ENCODE measurements at places on chromosomes 1 and 21. TPM values are rescaled to one million over a fixed set of nuclear protein-coding genes. Genes with fewer than 3 reads are reported as not detected.

DNA sequence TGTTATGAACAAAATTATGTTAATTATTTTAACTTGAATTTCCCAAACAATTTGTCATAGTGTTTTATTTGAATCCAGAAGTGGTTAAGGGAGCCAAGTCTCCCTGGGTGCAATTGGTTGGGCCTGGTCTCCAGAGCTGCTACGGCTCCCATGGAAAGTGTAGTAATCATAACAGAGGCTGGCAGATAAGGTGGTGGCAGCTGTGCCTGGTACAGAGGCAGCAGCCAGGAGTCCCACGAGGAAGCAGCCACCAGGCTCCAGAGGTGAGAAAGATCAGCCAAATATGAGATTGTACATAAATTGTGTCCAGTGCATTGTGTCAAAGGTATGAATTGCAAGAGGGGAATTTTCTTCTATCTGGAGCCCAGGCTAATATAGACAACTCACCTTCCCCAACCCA is 368.9 kb upstream of the PTBP2 start:
- ATAC-seq: no peak

GRCh38 chr1:30490554-30491053 is 232.8 kb downstream of the MATN1 start:
- ATAC-seq: no peak

GRCh38 chr1:97630948-97631347 is 289.9 kb downstream of the DPYD start:
- no peak for ATAC-seq

DNA sequence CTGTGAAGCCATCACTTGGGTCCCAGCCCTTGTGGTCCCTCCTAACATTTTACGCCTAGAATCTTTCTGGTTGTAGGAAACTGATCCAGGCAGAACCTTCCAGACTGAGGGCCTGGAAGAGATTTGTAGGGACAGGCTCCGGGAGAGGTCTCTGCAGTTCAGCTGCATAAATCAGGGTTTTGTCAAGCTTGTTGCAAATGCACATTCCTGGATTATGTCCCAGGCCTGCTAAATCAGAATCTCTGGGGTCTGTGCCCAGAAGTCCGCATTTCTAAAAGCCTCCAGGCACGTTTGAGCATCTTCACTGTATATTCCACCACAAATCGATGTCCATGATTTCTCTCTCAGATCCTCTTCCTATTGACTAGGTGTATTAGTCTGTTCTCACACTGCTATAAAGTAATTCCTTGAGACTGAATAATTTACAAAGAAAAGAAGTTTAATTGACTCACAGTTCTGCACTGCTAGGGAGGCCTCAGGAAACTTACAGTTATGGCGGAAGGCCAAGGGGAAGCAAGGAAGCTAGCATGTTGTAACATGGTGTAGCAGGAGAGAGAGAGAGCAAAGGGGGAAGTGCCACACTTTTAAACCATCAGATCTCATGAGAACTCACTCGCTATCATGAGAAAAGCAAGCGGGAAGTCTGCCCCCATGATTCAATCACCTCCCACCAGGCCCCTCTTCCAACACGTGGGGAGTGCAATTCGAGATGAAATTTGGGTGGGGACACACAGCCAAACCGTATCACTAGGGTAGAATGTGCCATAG is 1.2 kb upstream of the FHAD1 start:
- peak; percentile 43 for ATAC-seq

DNA sequence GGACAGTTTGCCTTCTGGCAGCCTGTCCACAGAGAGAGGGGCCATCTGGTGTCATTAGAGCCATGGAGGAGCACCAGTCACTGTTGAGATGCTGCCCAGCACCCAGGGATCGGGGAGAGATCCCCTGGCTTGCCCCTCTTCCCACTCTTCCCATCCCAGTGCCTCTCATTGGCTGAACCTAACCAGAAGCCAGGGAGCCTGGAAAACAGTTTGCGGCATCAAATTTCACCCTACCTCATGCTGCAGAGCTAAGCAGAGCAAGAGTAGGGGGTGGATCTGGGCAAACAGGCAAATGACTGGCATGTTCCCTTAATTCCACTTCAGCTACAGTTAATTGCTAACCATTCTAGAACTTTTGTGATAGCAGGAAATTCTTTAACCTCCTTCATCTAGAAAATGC is 19.1 kb downstream of the TRAF5 start:
- no peak for ATAC-seq

- peak; percentile 78 for ATAC-seq
These were observed 16.3 kb downstream of the PAX7 start for GRCh38 chr1:18646786-18647410.

- ATAC-seq: no peak
These were observed 178.1 kb downstream of the ZP4 start for GRCh38 chr1:237712586-237713157.

- no peak for ATAC-seq
These were observed 37.6 kb downstream of the RGS5 start for GRCh38 chr1:163165119-163165518.

- no peak for ATAC-seq
These were observed 685.0 kb downstream of the MATN1 start for GRCh38 chr1:30038134-30039025.

GRCh38 chr1:170594066-170594626 is 62.2 kb downstream of the GORAB start:
- ATAC-seq: no peak

DNA sequence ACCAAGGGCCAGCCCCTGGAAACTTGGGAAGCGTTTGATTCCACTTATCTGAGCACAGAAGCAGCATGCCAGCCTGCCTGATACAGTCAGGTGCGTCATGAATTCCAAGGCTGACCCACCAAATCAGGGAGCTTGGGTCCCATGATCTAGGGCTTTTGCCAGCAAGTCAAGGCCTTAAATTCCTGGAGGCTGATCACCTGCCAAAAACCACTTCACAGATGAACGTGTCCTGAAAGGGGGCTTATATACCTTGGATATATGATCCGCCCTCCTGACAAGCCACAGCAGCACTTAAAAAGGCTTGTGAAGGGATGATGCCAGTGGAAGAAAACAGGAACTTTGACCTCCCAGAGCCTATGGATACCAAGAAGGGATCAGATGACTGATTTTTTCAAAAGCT is 24.0 kb upstream of the CLIC6 start:
- ATAC-seq: no peak

GRCh38 chr1:31239653-31240241 is at the start of gene NKAIN1:
Gene NKAIN1 (minus strand): TSS chr1:31239887. CDS start chr1:31239547, 340 bp downstream.
- ATAC-seq: peak; percentile 81

GRCh38 chr1:71660411-71660810 is 579.6 kb upstream of the ZRANB2 start:
- ATAC-seq: no peak

DNA sequence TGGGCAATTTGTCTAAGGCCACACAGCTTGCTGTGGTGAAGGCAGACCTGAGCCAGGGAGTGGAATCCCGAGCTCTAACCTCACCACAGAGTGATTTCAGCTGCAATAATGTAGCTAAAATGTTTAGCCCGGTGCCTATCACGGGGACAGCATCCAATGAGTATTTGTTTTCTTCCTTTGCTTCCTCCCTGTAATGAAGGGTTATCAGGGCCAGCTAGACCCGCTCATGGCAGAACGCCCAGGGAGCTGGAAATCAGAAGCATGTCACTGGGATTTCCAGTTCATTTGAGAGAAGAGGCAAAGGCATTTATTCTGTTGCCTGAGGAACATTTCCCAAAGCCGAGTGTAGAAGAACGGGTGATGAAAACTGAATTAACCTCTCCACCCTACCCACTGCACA is 183.1 kb downstream of the ZSCAN20 start:
- no peak for ATAC-seq

GRCh38 chr1:240464099-240464498 is 147.9 kb downstream of the GREM2 start:
- ATAC-seq: no peak

DNA sequence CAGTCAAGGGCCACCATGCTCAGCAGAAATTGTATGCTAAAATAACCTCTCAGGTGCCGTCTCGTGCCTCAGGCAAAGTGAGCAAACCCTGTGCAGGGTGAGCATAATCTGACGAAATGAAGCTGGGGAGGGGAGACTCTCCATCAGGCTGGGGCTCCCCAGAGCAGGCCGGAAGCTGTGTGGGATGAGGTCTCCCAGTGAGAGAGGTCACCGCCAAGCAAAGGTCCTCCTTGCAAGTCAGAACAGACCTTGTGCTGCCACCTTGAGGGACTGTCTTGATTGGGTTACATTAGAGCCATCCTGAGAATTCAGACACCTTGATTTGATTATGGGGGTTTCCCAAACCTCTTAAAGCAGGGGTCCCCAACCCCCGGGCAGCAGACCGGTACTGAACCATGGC is 64.2 kb downstream of the ZNF684 start:
- no peak for ATAC-seq

GRCh38 chr1:18885311-18886002 is 16.9 kb downstream of the ALDH4A1 start:
- ATAC-seq: no peak

DNA sequence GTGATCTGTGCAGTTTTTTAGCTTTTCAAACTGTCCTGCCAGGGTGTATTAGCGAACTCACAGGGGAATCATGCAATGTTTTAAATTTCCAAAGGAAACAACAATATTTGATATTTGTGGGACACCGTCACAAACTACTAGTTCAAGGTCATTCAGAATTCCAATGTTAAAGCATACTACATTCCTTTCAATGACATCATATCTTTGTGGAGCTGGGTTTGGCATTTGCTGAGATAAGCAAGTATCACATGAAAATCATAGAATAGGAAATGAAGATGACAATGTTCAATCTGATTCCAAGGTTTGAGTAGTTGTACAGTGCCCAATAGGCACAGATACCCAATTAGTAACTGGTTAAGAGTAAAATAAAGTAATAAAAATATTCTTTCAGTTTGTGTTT is 35.6 kb downstream of the NUF2 start:
- no peak for ATAC-seq

- no peak for ATAC-seq
These were observed 32.0 kb upstream of the WASF2 start for GRCh38 chr1:27521861-27522431.

DNA sequence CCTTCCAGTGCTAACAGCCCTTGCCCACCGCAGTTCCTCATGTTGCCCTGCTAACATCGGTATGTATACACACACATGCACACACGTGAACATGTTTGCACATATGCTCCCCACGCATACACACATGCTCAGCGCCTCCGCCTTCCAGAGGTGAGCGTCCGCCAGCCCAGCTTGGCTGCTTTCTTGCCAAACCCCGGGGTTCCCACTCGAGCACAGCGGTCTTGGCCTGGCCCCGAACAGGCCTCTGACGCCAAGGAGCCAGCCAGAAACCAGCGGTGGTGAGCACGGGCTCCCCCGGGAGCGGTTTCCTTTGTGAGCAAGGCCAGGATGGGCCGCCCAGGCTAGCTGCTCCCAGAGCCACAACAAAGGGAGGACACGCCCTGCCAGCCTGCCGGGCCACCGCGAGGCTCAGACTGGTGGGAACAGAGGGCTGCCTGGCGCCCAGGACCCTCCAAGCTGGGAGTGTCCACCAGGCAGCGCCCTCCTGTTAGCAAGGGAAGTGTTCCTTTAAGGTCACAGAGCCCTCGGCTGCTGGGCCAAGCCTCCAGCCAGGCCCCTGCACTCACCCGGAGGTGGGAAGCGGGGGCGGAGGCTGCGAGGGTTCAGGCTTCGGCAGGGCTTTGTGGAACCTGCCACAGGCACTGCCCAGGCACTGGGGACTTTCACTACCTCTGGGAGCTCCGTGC is 65.4 kb downstream of the ALPL start:
- ATAC-seq: peak; percentile 73

DNA sequence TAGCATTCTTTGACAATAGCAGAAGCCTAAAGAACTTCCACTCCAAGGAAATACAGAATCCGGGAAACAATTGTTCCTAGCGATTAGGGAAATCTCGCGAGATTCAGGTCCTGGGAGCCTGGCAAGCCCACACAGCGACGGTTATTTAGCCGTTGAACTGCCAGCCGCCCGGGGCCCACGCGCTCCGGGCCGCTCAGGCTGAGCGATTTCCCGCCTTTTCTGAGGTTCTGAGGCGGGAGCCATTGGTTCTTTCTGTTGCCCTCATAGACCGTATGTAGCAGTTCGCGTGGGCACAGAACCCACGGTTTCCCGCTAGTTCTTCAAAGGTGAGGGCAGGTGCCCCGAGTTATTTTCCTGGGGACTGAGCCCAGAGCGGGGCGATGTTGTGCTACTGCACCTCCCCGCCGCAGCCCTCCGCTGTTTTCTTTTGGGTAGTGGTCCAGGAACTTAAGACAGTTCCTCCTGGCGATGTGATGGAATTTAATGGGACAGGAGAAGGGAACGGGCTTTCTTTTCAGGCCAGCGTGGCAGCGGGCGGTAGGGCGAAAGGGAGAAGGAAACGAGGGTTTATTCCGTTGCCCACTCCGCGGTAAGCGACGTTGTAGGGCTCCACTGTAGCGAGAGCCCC is at the start of gene SYCP1:
TSS of gene SYCP1 (plus strand) at position 171 of the 628 bp plus-strand sequence. CDS start 602 bp downstream, outside the sequence.
- no peak for ATAC-seq

GRCh38 chr1:180498594-180498993 is 3.8 kb downstream of the ACBD6 start:
- no peak for ATAC-seq

GRCh38 chr1:200634261-200635122 is 13.9 kb upstream of the KIF14 start:
- ATAC-seq: no peak

DNA sequence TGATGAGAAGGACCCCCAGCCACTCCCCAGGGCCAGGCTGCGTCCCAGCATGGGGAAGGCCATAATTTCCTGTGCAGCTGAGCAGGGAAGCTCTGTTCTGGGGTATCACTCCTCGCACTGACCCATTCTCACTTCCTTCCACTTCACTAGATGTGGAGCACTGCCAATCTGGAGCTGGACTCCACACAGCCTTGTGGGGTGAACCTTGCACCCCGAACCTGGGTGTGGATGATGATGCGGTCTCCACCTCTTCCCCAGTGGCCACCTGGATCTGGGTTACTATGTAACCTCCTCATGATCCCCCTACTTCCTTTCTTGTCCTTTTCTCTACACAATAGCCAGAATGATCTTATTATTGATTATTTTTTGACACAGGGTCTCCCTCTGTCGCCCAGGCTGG is 36.7 kb downstream of the CTNNBIP1 start:
- no peak for ATAC-seq

DNA sequence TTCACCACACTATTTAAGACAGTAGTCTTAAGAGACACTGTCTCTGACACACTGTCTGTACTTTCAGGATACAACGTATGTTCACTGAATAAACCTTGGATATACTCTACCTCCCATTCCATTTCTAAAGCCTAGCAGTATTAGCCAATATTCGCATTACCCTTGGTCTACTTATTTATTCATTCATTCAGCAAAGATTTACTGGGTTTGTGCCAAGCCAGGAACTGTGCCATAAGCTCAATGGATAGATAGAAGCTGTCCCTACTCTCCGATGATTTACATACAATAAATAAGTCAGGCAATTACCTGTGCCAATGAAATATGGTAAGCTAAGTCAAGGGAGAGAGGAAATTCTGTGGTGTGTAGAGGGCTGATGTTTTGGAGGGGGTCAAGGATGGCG is 195.2 kb upstream of the RAB4A start:
- ATAC-seq: no peak

Gene CAPN9
- 0.11 TPM for total RNA-seq

Gene GUCA2A
- not detected for total RNA-seq

Gene MCOLN2
- total RNA-seq: 0.92 TPM

Gene LHX8
- 0.23 TPM for total RNA-seq

Gene LCE1E
- 0.51 TPM for total RNA-seq

Gene ABCA4
- 3.7 TPM for total RNA-seq

Gene ABCB10
- 8.3 TPM for total RNA-seq

Gene SLC30A10
- total RNA-seq: 2.7 TPM

Gene BEND5
- total RNA-seq: 17.5 TPM
